ENCODE measurements at places on chromosomes 1 and 21.

DNA sequence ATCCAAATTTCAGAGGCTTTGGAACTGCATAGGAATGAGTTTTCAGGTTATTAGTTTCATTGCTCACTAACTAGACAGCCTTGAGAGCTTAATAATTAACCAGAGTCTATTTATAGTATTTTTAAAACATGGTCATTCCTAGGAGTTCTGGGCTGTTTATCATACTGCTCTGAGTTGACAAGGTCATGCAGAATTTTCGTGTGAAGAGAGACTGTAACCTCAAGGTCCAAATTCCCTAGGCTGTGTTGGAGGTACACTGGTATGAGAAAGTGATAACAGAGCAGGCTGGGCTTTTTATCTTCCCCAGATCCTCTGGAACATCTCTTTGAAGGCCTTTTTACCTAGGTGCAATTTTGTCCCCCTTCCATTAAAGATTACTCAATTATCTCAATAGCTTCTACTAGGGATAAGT, 736.3 kb downstream of the LTN1 start:
- no peak for DNase-seq

GRCh38 chr1:226492426-226493137, 56.0 kb upstream of the STUM start:
- DNase-seq, result no peak

GRCh38 chr1:211210965-211211364, 48.2 kb upstream of the RCOR3 start:
- DNase-seq, result no peak

DNA sequence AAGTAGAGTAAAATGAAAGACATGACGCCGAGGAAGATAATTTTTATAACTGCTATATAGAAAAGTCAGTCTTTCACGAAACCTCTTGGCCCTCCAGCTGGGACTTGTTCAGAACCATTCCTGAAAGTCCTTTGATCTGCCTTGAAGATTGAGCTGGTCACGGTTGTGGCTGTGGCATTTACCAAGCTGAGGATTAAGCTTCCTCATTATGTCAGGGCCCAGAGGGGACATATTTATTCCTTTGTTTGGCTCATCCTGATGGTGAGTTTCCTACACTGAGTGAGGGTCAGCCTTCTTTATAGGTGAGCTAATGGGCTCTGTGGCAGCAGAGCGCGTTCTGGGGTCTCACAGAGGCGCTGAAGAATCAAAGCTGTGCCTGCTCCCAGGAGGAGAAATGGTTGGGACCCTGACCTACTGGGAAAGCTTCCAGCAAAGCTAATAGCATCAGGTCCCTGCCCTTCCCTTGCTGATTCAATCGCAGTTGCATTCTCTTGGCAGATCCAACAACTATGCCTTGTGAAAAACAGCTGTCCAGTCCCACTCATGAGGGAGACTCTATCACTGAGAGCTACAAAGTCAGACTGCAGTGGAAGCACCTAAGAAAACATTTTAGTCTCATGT, 43.2 kb upstream of the PBX1 start:
- DNase-seq, result no peak

DNA sequence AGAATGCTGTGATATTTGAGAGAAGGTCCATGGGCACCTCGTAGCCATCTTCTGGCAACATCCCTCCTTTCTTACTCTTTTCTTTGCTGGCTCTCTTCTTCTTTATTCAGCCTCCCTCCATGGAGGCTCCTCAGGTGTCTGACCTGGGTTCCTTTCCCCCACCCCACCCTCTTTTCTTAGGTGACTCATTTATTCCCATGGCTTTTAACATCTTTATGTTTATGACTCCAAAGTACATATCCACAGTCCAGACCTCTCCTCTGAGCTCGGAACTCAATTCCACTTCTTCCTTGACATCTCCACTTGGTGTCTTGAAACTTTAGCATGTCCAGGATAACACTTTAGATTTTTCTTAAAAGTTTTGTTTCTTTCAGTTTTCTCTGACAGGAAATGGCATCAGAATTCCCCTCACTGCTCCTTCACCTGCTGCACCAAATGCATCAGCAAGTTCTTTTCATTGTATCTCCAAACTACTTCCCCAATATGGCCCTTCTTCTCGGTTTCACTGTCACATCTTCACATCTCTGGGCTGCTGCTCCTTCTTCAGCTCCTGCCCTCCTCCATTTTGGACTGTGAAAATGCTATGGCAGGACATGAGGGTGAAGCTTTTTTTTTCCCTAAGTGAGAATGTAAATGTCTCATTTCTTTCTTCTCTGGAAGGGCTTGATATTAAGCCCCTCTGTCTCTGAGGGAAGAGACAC, 95.9 kb downstream of the GIPC2 start:
- no peak for DNase-seq

DNA sequence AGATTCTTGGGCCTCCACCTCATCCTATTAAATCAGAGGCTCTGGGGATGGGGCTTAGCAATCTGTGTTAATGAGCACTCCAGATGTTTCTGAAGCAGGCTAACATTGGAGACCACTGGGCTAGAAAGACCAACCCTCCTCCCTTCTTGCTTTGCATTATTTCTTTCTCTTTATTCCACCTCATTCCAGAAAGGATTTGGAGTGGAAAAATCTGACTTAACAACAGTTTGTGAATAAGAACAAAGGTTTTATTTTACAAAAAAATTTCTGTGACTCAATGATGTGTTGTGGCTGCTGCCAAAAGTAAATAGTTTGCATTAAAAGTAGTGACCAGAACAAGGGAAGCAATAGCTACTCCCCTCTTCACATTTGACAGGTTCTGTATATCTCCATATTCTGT, 79.4 kb downstream of the TGFB2 start:
- DNase-seq, result no peak

GRCh38 chr1:153402226-153402625, 11.4 kb upstream of the S100A8 start:
- no peak for DNase-seq

- DNase-seq, result no peak
Observed at GRCh38 chr1:61287734-61288133, 205.4 kb downstream of the NFIA start.

Data from MV-4-11 (cell line).